Aorta (tissue), 5 donors: ENCODE measurements at places on chromosomes 1 and 21. TPM values are rescaled to one million over a fixed set of nuclear protein-coding genes. Genes with fewer than 3 reads are reported as not detected.

The DCST2 gene
- total RNA-seq, result 0.75 TPM

The NES gene
- total RNA-seq, result 47.9 TPM

The TDRD5 gene
- total RNA-seq, result not detected

The CDC20 gene
- 0.68 TPM for total RNA-seq

The FLG2 gene
- not detected for total RNA-seq

The CSF3R gene
- 26.7 TPM for total RNA-seq

The LMX1A gene
- total RNA-seq, result not detected

The PSRC1 gene
- 2.2 TPM for total RNA-seq

The PLA2G2C gene
- 0.81 TPM for total RNA-seq

The S100A14 gene
- not detected for total RNA-seq

The UBE4B gene
- 54.8 TPM for total RNA-seq

The LCE2B gene
- not detected for total RNA-seq
